ENCODE measurements at places on chromosomes 7 and 10.

DNA sequence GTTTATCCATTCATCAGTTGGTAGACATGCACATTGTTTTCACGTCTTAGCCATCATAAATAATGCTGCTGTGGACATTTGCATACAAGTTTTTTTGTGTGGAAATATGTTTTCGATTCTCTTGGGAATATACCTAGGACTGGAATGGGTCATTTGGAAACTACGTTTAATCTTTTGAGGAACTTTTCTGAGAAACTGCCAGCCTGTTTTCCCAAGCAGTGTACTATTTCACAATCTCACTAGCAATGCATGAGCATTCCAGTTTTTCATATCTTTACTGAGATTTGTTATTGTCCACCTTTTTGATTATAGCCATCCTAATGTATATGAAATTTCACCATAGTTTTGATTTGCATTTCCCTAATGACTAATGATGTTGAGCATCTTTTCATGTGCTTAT is 95.7 kb upstream of the JAZF1 start:
- no peak for DNase-seq

- no peak for DNase-seq
Observed at GRCh38 chr7:118350260-118350659, 125.8 kb downstream of the ANKRD7 start.

DNA sequence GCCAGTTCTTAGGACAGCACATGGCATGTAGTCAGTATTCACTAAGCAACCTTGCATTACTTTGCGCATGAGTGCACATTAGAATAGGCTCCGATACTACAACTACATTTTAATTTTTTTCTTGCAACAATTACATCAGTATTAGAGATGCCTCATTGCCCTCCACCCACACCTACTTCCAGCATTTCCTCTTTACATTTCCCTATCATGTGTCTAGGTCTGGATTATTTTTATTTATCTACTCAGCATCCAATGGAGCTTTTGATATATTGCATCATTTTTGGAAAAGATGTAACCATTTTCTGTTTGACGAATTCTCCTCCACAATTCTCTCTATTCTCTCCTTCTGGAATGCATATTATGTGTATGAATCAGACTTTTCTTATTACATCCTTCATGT is 258.2 kb upstream of the GLI3 start:
- DNase-seq = no peak

- DNase-seq = no peak
Observed at GRCh38 chr7:28291559-28291958, 111.0 kb upstream of the JAZF1 start.

DNA sequence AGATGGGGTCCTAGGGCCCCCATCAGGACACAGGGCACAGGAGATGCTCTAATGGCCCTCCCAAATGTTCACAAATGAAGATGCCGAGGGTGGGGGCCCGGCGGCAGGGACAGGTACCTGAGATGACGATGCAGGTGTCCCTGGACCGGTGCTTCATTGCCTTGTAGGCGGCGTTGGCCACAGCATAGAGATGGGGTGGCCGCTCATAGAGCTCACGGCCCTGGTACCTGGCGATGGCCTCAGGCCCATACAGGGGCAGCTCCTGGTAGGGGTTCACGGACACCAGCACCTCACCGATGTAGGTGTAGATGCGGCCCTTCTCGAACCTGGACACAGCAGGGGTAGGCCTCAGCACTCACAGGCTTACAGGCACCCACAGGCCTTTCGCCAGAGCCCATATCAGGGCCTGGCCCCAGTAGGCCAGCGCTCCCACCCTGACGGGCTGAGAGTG is 2.0 kb downstream of the MYO1G start:
- no peak for DNase-seq

DNA sequence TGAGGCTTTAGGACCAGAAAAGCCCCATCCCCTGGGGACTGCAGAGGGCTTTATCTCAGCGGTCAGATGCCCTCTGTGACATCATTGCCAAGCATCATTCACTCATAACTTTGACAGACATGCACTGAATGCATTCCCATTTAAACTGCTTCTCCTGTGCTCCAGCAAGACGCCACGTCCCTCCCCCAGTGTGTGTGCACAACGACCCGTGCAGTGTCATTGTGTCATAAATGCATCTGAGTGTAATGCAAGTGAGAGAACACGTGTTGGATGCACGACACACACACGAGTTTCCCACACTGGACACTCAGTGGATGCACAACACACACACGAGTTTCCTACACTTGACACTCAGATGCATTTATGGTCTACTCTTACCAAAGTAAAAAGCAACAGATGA is 337.9 kb downstream of the PTPRN2 start:
- DNase-seq = no peak

DNA sequence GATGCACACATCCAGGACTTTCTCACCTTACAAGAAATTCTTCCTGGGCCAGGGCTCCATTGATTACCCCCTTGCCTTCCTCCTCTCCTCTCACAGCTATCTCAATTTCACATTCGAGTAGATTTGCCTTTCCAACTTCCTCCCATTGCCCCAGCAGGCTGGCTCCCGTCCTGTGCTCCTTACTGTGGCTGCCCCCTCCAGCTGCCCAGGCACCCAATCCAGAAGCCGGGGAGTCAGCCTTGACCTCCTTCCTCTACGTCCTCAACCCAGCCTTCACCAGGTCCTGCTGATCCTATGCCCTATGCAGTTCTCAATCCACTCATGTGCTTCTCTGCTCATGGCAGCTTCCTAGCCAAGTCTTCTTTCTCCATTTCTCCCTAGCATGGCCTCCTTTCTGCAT is 85.7 kb upstream of the GPR26 start:
- no peak for DNase-seq

DNA sequence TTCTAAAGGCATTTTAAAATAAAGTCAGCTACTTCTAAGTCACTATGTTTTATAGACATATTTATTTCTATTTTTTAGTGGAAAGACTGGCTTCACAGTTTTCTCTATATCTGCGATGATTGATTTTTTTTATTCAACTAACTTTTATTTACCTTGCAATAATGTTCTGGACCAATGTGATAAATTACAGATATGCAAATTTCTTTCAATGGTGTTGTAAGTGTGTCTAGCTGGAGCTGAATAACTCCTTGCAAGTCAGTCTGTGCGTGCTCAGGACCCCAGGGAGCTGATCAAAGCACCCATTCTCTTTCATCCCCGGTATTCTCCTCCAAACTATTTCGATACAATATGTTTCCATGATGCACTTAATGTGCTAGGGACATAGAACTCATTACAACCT is 9.7 kb downstream of the PTF1A start:
- DNase-seq = no peak

DNA sequence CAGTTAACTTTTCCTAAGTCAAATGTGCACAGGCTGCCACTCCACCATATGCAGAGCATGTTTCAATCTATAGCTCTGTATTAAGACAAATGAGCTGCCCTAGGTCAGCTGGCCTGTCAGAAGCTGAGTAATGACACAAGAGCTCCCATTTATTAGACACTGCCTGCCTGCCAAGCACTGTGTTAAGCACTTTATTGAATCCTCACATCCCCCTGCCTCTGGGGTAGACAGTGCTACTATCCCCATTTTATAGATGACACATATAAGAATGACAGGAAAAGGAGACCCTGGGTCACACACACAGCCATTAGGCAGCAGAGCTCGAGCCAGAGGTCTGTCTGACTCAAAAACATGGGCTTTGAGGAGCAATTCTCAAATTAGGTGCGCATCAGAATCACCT is 179.8 kb upstream of the PDE1C start:
- DNase-seq = no peak

- no peak for DNase-seq
Observed at GRCh38 chr7:123865517-123866117, 20.6 kb downstream of the HYAL4 start.

GRCh38 chr7:64180989-64181388 is 26.0 kb upstream of the ZNF735 start:
- no peak for DNase-seq

- no peak for DNase-seq
Observed at GRCh38 chr10:13224210-13224995, 9.8 kb downstream of the UCMA start.

GRCh38 chr10:16001581-16001980 is 141.3 kb upstream of the MINDY3 start:
- no peak for DNase-seq

DNA sequence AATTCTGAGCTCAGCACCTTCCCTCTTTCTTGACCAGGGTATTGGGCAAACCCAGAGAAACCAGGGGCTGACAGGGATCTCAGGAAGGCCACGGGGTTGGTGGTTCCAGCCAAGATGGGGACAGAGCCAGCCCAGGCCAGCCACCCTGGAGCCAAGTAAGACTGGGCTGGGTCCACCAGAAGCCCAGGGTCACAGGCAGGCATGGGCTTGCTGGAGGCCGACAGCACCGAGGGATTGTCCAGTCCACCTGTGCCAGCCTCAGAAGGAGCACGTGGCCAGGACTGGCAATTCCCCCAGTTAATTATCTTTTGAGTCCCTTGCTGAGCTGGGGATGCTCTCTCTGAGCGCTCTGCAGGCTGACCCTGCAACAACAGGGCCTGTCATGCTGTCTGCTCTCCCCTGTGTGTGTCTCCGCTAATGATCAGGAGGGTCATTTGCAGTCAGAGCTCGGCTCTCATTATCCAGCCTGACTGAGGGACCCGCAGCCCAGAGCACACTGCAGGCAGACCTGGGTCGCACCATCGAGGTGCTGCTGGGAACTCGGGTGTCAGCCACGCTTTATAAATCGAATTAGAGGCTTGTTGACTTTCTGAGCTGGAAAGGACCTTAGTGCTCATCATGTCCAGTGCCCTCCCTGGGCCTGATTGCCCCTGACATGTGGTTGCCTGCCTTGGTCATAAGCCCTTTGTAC is 69.5 kb upstream of the PPIF start:
- DNase-seq = no peak

DNA sequence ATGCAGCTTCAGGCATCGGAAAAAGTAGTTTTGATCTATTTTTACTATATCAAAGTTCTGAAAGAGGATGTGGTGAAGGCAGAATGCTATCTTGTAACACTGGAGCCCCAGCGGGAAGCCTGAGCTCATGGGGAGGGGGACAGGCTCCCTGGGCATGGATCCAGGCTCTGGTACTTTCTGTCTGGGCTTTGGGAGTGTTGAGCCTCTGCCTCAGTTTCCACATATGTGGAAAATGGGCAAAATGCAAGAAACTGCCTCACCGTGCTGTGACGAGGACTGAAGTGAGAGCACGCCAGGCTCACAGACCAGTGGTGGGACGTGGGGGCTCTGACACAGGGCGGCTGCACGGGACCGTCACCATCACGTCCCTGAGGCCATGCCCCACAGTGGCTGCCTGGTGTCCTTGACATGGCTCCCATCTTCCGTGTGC is 182.9 kb upstream of the SHH start:
- no peak for DNase-seq

GRCh38 chr10:59991661-59992060 is 85.3 kb upstream of the CCDC6 start:
- no peak for DNase-seq

DNA sequence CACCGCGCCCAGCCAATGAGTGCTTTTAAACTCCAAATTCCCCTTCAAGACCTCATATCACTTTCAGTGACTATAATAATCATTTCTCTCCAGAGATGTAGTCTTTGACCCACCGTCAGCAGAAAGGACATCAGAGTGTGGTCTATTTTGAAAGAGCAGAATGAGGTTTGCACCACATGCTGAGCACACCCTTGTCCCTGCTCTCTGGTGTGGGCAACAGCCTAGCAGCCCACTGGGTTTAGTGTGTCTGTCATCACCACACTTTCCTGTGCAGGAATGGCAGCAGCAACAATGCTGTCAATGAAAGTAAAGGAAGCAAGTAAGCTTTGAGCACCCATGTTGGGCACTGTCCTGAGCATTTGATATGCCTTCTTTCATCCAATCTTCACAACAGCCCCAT is 122.4 kb downstream of the PLXNA4 start:
- DNase-seq = no peak

DNA sequence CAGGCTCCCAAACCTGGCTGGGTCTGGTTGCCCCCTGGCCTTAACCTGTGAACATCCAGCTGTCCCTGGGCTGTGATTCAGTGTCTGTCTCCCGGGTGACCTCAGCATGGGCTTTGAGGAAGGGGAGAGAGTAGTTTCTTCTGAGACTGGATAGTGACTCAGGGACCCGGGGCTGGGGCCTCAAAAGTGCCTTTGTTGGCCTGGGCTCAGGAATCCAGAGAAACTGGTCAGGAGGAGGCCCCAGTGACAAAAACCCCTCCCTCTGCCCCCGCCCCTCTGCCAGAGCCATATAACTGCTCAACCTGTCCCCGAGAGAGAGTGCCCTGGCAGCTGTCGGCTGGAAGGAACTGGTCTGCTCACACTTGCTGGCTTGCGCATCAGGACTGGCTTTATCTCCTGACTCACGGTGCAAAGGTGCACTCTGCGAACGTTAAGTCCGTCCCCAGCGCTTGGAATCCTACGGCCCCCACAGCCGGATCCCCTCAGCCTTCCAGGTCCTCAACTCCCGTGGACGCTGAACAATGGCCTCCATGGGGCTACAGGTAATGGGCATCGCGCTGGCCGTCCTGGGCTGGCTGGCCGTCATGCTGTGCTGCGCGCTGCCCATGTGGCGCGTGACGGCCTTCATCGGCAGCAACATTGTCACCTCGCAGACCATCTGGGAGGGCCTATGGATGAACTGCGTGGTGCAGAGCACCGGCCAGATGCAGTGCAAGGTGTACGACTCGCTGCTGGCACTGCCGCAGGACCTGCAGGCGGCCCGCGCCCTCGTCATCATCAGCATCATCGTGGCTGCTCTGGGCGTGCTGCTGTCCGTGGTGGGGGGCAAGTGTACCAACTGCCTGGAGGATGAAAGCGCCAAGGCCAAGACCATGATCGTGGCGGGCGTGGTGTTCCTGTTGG is at the start of gene CLDN4:
TSS of gene CLDN4 (plus strand) at position 316 of the 903 bp plus-strand sequence. CDS start at position 522, 206 bp downstream.
- DNase-seq = no peak

DNA sequence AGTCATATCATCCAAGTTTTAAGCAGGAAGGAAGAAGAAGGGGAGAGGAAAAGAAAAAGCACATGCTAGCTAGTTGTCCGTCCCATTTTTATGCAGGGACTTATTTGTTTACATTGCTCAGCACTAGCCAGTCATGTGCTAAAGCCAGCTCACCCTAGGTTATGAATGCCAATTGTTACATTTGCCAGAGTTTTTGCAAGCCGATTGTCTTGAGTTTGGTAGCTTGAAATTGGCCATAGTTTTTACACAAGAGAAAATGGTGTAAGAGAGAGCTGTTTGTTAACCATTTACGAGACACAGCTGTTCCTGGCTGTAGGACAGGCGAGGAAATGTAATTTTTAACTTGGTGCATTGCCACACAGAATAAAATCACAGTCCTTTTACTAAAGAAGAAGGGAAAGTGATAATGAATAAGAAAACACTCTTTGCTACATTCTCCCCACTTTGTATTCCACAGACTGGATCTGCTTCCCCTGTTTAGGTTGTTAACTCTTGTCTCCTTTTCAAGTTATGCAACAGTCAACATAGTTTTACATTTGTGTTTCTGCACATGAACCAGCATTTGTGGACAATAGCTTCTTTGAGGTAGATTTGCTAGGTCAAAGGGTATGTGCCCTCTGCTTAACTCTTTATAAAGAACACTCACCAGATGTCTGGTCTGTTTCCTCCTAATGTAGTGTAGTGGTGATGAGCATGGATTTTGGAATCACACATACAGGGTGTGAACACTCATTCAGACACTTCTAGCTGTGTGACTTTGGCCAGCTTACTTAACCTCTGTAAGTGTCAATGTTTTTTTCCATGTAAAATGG is 357.2 kb downstream of the LRMDA start:
- DNase-seq = peak; percentile 26

All from hippocampal formation (tissue), 2 donors.